ENCODE measurements at places on chromosomes 6 and 20.

DNA sequence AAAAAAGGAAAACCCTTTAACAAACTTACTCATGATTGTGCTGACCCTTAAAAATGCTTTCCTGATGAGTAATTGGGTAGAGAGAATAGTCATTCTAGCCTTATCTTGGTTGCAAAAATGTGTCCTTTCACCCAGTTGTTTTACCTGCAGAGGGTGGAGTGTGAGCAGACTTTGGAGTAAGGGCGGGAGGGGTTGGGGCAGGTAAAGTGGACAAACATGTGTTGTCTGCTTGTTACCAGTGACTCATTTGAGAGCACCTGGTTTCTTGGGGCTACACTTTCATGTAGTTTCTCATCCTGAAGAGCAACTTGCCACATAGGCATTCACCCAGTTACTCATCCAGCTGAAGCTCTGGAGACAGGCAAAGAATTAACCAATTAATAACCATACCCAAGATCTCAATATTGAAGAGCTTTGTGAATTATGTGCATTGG, 121.1 kb downstream of the TNFRSF21 start:
- no peak for DNase-seq

GRCh38 chr6:14350210-14350609, 232.6 kb downstream of the CD83 start:
- no peak for DNase-seq

GRCh38 chr6:142030115-142030619, 102.6 kb upstream of the GJE1 start:
- peak; percentile 66 for DNase-seq

DNA sequence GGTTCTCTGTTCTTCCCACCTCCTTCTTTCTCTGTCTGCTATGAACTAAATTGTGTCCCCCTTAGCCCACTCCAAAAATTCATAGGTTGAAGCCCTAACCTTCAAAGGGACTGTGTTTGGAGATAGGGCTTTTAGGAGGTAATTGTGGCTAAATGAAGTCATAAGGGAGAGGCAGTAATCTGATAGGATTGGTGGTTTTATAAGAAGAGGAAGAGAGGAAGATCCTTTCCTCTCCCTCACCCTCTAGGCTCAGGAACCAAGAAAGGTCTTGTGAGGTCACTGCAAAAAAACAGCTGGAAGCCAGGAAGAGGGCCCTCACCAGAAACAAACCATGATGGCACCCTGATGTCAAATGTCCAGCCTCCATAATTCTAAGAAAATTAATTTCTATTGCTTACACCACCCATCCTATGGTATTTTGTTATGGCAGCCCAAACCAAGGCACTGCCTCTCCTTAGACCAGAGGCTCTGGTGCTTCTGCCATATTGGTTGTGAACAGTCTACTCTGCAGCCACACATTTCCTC, 135.1 kb upstream of the COL21A1 start:
- peak; percentile 80 for DNase-seq

DNA sequence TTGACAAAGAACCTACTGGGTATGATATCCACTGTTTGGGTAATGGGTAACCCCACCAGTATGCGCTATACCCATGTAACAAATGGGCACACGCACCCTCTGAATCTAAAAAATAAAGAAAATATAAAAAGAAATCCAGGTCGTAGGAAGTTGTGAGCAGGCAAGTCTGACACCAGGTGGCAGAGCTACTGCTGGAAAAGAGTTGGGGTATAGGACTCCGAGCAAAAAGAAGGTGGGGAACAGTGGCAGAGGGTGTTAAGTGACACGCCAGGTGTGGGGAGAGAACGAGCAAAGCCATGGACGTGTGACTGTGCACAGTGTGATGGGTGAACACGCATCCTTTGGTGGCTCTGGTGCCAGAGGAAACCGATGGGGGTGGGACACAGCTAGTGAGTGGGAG, 46.7 kb downstream of the NOX3 start:
- no peak for DNase-seq

DNA sequence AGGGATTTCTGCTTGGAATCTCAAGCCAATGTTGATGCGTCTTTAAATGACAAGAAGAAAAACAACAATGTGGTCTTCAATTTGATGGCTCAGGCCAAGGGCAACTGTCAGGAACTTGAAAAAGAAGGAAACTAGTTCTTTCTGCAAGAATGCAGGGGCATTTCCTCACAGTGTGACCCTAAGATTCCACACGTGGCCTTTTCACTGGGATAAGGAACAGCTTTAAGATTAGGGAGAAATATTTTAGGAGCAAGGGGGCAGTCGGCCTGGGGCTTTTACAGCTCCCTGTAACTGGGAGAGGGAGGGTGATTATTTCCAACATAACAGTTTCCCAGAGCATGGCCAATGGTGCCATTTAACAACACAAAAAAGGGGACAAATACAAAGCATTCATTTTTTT, 39.4 kb upstream of the MRPS10 start:
- DNase-seq: no peak

GRCh38 chr6:139525415-139525814, 151.0 kb upstream of the CITED2 start:
- DNase-seq: no peak

GRCh38 chr6:16842676-16843075, 81.4 kb upstream of the ATXN1 start:
- no peak for DNase-seq

GRCh38 chr20:62025832-62026563, 39.7 kb downstream of the TAF4 start:
- DNase-seq: no peak

GRCh38 chr6:166540631-166541331, 45.7 kb downstream of the RAMACL start:
- DNase-seq: peak; percentile 18

DNA sequence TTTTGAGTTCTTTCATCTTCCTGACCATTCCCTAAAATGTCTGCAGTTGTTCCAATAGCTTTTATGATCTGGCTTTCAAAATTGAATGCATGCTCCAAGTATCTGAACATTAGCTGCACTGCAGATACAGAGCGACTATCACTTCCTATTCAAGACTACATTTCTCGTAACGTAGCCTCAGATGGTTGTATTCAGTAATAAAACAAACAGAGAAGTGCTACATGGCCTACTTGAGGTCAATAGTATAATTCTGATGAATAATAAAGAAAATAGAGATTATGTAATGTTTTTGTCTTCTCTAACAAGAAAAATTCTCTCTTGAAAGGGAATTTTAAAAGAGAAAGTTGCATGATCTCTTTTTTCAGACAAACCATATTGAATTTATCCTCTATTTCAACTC, 333.9 kb upstream of the IRAK1BP1 start:
- DNase-seq: no peak

DNA sequence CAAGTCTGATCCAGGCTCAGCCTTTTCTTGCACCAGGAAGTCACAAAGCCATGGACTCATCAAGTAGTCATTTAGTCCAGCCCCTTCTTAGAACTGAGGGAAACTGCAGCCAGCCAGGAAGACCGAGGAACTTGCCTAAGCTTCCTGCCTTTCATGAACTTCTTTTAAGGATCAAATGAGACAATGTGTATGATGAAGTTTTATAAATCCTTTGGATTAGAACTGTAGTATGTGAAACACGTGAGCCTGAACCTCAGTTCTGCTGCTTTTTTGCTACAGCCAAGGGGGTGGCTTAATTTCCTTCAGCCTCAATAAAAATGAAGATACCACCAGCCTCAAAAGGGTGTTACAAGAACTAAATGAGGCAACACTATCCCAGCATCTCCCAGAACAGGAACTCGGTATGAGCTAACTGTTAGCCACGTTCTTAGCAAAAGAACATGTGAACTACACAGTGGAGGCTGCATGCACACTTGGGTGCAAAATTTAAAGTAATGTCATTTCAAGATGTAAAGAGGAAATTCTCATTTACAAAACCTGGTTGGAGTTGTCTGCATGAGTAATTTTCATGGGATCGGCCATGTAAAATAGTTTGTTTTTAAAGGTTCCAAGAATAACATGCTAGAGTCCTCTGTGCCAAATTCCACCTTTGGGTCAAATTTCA, 76.0 kb upstream of the TBC1D7 start:
- peak; percentile 57 for DNase-seq

- peak; percentile 45 for DNase-seq
Observed at GRCh38 chr6:82260997-82261732, 13.6 kb upstream of the IBTK start.

- peak; percentile 65 for DNase-seq
Observed at GRCh38 chr6:25660512-25660911, 8.5 kb downstream of the SCGN start.

DNA sequence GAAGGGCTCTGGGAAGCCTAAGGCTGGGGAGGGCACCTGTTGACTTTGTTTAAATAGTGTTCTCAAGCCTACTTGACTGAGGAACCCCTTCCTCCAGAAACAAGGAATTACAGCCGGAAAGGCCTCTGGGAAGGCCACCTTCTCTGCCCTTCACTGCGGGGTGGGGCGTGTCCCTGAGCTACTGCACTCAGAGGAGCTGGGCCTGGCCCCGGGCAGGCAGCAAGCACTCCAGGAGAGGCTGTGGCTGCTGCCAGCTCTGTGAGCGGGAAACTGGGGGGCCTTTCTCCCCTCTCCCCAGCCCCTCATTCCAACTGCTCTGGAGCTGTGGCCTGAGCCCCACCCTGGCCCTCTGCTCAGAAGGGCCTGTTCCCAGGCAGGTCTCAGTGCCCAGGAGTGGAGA, 4.0 kb upstream of the OSBPL2 start:
- DNase-seq: no peak

GRCh38 chr20:62902926-62903615, 23.2 kb downstream of the DIDO1 start:
- no peak for DNase-seq

DNA sequence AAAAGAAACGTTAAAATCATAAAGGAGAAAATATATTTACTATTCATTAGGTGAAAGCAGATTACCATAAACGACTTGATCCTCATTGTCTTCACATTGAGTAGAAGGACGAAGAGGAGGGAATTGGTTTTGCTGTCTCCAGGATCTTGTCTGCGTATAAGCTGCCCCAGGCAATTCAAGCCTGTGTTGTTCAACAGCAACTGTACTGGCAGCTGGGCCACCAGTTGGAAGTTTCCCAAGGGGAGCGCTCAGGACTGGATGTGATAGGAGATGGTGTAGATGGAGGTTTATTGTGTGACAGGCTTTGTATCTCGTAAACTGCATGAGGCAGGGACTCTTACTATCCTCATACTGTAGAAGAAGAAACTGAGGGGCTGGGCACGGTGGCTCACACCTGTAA, 3.9 kb upstream of the FANCE start:
- DNase-seq: no peak

GRCh38 chr6:47794577-47795135, 12.8 kb downstream of the OPN5 start:
- DNase-seq: peak; percentile 13

DNA sequence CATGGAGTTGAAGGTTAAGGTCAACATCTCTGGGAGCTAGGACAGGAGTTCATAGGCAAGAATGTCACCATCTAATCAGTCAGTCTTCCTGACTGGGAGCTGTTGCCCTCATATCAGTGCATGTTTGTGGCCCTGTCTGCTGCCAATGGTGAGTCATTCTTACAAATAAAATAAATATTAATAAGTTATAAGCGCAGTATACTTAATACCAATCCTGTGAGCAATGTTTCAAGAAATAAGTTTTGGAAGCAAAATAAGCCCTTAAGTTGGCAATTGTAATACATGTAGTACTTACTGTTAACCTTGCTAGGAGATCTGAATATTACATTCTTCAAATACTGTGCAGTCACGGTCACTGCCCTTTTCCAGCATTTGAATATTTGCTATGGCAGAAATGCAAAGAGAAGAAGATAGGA, 20.2 kb upstream of the MDGA1 start:
- no peak for DNase-seq

DNA sequence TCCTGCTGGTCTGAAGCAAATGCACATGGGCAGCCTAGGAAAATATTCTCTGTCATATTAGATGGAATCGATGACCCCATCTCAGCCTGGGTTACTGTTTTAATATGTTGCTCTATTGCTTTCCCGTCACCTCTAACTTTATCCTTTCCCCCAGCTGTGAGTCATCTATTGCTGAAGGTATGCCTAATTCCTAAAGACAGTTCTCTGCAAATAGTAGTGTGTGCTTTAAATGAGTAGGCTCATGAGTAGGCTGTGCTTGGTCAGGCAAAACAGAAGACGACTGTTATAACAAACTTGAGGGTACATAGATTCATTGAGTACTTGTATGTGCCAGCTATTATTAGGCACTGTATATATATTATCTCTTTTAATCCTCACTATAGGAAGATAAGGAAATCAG, 47.2 kb downstream of the CTNNBL1 start:
- no peak for DNase-seq

GRCh38 chr20:32294071-32294470, 16.6 kb downstream of the KIF3B start:
- no peak for DNase-seq

DNA sequence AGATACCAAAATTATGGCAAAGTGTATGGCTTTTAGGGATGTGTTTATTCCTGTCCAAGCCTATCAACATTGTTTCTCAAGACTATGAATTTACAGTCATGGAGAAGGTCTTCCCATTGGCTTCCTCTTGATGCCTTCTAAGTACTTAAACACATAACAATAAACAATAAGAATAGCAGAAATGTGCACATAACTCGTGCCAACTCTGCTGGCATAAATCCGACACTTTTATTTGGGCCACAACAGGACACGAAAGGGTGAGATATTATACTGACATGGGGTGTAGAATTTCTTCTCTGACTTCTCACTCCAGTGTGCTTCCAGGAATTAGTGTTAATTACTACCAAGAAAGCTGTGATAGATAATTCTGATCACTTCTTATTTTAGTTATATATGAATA, 695.9 kb upstream of the SLC35B3 start:
- DNase-seq: no peak

- DNase-seq: no peak
Observed at GRCh38 chr20:37915800-37916570, 13.1 kb downstream of the VSTM2L start.
